ENCODE measurements at places on chromosomes 11 and 22.

- no peak for DNase-seq
These were observed 398.2 kb downstream of the SHANK2 start for GRCh38 chr11:70854201-70854600.

GRCh38 chr11:78078218-78079167, 1.2 kb downstream of the NDUFC2 start:
- no peak for DNase-seq

DNA sequence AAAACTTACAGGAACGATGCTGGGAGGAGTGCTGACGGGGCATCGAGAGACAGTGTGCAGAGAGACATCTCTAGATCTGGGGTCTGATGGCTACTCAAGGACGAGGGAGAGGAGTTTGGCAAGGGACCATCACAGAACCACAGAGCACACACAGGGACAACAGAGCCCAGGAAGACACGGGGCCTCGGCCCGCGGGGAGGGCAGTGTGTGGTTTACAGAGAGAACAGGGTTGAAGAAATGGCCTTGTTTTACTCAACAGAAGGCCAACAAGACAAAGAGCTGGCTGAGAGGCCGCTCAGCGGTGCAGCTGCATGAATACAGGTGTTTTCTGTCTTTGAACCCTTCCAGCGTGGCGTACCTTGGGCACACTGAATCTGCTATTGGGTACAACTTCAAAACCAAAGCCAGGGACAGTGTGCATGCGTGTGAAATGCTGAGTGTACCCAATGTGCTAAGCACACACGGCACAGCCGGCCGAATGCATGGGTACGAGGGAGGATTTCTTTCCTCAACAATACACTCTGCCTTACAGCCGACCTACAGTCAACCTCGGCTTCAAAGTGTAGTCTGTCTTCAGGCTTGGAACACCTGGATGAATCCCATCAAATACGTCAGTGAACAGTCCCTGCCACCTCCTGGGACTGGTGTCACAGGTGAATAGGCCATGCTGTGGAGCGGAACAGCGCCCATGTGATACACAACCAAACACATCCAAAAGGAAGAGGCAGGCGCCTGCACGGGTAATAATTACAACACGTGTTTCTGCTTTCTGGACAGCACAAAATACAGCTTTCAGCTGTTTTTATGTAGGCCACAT, 20.7 kb upstream of the BID start:
- DNase-seq: no peak

DNA sequence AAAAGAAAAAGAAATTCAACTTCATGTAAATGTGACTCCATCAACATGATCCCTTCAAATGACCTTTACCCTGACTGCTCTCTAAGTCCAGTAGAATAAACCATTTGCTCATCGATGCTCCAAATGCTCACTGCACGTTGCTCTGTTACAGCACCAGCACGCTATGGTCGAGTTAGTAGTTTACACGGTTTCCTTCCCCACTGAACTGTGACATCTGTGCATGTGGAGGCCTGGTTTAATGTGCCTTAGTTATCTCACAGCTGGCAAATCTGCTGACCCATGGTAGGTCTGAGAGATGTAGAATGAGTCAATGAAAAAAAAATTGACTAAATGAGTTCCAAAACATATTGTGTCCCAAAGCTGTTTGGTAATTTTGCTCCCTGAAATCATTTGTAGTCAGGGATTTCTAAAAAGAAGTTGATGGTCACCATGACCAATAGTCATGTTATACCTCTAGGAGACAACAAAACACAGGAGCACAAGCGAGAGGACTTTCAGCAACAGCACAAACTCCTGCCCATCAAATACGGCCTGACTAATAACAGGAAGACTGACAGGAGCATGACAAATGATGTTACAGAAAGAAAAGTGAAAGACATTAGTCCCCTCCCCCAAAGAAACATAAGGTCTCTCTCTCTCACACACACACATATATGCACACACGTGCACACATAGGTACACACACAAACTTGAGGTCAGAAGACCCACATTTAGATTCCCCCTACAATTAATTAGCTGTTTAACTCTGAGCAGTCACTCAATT, 624.5 kb downstream of the OPCML start:
- DNase-seq: no peak

GRCh38 chr11:3840004-3840869, 522 bp downstream of the RHOG start:
- no peak for DNase-seq

DNA sequence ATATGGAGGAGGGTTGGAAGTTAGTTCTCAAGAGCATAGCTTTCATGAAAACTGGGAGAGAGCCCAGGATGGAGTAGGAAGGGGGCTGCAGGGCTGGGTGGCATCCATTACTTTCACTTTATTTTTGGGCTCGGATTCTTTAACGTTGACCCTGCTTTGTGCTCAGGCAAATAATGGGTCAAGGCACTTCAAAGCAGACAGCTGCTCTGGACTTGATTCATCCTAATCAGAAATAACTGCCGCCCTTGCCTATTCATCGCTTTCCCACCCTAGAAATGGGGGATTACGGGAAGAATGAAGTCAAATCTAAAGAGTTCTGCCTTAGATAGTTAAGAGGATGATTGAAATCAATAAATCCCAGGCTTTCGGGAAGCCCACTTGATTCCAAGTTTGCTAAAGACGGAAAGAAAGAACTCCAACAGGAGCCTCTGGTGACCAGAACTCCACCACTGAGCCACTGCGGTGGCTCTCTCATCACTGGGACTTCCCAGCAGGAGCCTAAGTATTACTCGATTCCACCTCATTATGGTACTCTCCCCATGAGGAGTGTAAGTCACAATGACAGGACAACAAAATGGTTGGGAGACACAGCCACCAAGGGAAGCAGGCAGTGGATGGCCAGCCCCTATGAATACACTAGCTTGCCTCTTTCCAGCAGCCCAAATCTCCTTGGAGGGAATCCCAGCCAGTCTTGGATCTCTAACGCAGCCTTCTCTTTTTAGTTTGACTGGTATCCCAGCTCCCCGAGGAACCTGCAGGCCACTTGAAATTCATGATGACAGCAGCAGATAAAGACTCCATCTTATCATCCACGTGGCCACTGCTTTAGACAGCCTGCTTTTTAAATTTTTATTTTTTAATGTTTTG, 815.5 kb downstream of the NTM start:
- DNase-seq: no peak

GRCh38 chr11:130216591-130217132, 57.1 kb downstream of the ST14 start:
- DNase-seq: no peak

DNA sequence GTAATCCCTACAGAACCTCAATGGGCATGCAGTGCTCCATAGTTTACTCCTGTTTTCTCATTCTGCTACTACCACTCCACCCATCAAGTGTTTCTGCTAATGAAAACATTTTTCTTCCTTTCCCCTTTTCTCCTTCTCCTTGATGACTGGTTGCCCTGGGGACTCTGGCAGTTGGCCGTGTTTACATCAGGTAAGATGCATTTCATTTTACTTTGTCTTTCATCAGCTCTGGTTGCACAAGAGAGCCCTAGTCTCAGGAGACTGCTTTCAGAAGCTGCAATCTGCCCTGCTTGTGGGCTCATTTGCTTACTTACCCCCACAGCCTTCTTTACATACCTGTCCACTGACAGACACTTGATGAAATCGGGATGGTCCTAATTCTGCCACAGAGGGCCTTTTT, 19.6 kb upstream of the LIMK2 start:
- no peak for DNase-seq

DNA sequence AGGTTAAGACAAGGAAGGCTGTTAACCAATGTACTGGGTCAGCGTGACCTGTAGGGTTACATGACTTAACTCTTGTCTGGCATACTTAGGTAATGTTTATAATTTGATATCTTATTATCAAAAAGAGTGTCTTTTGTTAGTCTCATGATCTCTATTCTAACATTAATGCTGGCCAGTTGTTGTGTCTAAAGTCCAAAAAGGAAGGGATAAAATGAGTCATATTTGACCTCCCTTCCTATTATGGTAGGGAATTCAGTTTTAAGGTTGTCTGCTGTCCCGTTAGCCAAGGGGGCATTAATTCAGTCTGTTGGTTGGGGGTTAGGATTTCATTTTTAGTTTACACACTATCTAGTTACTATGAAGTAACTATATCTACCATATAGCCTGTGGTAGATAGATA, 364.0 kb downstream of the GRM5 start:
- no peak for DNase-seq

GRCh38 chr11:111305876-111306275, 7.5 kb downstream of the POU2AF3 start:
- no peak for DNase-seq

- DNase-seq: no peak
These were observed 28.9 kb downstream of the THOC5 start for GRCh38 chr22:29524442-29525191.

DNA sequence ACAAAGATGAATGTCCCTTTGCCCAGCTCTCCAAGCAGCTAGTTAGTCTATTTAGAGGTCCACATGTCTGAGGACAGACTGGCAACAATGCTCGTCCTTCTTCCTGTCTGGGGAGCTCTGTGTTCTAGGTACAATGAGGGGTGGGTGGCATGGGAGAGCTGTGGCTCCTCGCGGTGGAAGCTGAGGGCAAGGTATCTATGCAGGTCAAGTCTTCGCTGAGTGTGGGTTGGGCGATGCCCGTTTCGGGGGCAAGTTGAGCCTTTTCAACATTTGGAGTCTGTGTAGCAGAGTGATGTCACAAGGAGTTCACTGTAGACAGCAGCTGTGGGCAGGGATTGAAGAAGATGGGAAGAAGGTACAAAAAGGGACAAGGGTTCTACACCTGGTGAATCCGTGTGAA, 163.2 kb downstream of the FEZ1 start:
- no peak for DNase-seq

GRCh38 chr11:45093761-45094455, 52.5 kb upstream of the PRDM11 start:
- DNase-seq: no peak

- DNase-seq: no peak
These were observed 92.9 kb upstream of the AMOTL1 start for GRCh38 chr11:94675239-94675638.

GRCh38 chr11:63945477-63946163, 6.8 kb downstream of the NAA40 start:
- DNase-seq: no peak

DNA sequence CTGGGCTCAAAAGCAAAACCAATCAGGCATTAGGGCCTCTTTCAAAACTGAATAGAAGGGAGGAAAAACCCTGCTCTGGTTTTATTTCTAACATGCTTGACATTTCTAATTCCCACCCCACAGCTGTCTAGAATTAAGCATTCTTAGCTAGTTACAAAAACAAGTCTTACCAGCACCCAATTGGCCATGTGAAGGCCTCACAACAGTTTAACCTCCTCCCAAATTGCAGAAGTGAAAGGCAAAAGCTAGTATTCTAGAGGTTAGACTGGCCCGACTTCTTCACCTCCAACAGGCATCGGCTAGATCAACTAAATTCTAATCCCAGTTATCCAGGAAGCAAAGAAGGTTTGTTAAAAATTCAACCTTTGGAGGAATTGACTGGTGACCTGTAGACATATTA, 6.5 kb downstream of the SF1 start:
- no peak for DNase-seq

GRCh38 chr22:47160781-47161520, 398.5 kb downstream of the TBC1D22A start:
- no peak for DNase-seq

DNA sequence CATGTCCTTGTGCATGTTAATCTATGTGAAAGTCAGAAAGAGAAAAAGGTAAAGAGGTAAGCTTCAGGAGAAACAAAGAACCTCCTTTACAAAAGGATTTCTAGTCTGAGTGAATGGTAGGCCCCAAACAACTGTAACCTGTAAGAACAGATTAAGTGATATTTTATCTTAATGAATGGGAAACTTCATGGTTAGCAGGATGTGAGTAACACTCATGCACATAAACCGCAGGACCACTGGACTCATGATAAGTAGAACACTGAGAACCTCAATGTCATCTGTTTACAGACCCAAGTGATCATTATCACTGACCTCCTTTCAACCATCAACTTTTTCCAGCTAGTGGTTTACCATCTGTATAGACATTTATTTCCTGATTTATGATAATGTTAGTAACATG, 19.9 kb downstream of the OR8G5 start:
- no peak for DNase-seq

GRCh38 chr11:30471244-30471643, 114.9 kb downstream of the MPPED2 start:
- DNase-seq: no peak

- no peak for DNase-seq
These were observed 68.0 kb downstream of the PGR start for GRCh38 chr11:101061606-101062005.

DNA sequence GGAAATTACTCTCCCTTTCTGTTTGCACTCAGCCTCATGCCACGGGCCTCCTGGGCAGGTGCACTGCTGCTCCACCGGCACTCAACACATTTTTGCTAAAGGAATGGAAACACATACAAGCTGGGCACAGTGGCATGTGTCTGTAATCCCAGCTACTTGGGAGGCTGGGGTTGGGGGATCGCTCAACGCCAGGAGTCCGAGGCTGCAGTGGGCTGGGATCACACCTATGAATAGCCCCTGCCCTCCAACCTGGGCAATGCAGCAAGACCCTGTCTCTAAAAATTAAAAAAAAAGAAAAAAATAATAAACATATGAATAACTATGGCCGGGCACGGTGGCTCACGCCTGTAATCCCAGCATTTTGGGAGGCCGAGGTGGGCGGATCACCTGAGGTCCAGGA, 30.6 kb downstream of the RRP7A start:
- DNase-seq: no peak

GRCh38 chr22:45718391-45718790, 46.8 kb downstream of the ATXN10 start:
- no peak for DNase-seq

GRCh38 chr11:106238704-106239360, 161.4 kb downstream of the AASDHPPT start:
- no peak for DNase-seq

GRCh38 chr22:46744581-46744980, 6.5 kb upstream of the CERK start:
- no peak for DNase-seq

DNA sequence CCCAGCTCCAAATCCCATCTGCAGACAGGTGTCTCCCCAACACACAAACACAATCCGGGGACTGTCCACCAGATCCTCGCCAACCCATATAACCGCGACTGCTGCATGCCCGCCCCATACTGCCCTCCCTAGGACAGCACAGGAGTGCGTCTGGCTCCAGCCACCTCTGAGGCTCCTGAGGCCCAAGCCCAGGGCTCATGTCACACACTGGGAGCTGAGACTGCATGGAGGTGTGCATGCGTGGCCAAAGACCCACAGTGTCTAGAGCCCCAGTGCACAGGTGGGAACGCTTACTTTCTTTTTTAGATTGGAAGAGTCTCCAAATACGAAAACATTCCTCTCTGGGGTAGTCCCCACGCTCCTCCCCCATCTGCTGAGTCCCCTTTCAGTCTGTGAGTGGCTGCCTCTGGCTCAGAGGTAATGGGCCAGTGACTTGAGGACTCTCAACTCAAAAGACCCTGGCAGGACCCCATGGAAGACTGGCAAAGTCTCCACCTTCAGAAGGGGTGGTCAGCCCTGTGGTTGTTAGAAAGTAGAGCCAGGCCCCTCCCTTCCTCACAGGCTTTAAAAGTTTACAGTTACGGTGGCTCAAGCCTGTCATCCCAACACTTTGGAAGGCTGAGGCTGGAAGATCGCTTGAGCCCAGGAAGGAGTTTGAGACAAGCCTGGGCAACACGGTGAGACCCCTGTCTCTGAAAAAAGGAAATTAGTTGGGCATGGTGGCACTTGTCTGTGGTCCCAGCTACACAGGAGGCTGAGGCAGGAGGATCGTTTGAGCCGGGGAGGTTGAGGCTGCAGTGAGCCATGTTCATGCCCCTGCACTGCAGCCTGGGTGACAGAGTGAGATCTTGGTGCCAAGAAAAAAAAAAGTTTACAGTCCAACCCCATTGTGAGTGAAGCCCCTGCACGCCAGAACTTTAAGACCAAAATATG, 2.3 kb downstream of the CBX7 start:
- DNase-seq: no peak

- DNase-seq: no peak
These were observed 7.5 kb upstream of the MIEF1 start for GRCh38 chr22:39494471-39495120.
